ENCODE measurements at places on chromosomes 2 and 18.

DNA sequence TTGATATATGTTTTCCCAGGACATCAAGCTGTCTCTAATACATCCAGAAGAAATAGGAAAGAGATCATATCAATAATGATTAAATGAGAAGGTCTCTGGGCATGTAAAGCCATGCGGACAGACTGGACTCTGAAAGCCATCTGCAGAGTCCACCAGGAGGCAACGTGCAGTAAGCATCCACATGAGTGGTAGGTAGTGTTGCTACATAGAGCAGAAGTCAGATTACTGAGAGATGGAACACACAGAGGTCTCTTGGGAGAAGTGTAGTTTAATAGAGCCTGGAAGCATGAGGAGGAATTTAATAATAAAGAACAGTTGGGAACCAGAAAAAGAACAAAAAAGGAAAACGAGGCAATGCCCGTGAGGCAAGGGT is 758.1 kb upstream of the DDX18 start:
- DNase-seq, result no peak

GRCh38 chr2:102736110-102736409 is 25.8 kb upstream of the TMEM182 start:
- DNase-seq, result no peak

- no peak for DNase-seq
Observed at GRCh38 chr2:23312996-23313606, 71.9 kb upstream of the KLHL29 start.

GRCh38 chr2:55109219-55109891 is 59.1 kb upstream of the RTN4 start:
- no peak for DNase-seq

DNA sequence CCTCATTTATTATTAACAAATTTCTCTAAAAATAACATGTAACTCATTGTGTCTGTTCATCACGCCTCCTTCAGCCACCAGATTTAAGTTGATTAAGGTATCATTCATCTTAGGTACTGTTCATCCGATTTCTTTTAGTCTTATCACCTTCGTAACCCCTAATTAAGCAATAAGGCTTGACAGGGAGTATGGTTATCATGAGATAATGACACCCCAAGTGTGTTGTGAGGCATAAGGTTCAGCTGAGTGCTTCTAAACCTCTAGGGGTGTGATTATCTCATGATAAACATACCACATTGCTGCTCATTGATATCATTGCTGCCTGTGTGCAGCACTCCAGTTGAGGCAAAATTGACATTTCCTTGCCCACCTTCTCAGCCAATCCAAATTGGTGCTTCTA is 158.9 kb upstream of the BOD1L2 start:
- no peak for DNase-seq

DNA sequence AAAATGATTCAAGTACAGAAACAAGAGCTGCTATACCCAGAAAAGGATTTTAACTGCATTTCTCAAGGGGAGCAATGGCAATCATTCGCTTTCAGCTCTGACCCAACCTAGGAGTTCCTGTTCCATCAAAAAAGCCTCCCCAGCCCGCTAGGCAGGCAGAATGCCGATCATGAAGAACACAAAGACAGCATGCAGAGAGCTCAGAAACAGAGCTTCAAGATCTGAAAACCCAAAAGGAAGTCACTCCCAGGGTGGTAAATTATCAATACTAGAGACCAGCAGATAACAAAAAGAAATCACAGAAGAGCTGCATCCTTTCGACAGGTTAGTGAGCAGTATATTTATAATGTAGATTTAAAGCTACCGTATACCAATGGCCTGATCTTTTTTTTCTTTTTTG is 84.8 kb upstream of the CRIM1 start:
- no peak for DNase-seq

- DNase-seq, result no peak
Observed at GRCh38 chr2:205892251-205892655, 193.7 kb downstream of the INO80D start.

DNA sequence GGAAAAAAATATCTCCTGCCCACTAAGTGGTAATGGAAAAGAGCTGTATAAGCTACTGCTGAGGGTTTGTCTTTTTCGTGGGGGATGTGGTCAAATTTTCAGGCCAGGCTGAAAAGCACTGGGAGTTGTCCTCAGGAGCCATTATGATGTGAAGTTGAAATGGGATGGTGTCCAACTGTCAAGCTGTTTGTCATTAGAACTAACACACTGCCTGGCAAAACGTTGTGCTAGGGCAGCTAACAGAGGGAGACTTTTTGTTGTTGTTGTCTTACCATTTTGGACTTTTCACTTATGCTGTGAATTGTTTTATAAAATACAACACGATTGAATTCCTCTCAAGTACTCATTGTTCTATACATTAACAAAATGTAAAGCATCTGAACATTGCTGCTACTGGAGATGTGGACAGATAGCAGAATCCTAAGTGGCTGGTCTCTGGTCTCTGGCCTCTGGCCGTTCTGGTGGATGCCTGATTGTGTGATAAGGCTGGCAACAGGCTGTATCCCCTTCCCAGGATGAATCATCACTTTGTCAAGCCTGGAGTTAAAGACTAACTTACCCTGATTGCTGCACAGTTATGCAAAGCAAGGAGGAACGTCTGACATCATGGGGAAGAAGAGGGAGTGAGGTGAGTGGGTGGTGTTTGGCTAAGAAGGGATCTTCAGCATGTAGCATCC is 2.3 kb downstream of the MYO1B start:
- no peak for DNase-seq

GRCh38 chr2:236317938-236318396 is 53.8 kb upstream of the ASB18 start:
- no peak for DNase-seq

- no peak for DNase-seq
Observed at GRCh38 chr2:219243291-219243761, 1.9 kb downstream of the GLB1L start.
